Midbrain (tissue), 1 donor: ENCODE measurements at places on chromosomes 5 and 9.

GRCh38 chr9:127520941-127521918 lies 69.9 kb downstream of the LRSAM1 start:
- no peak for DNase-seq

- DNase-seq = no peak
Observed at GRCh38 chr9:120438836-120439546, 141.0 kb downstream of the CDK5RAP2 start.

- DNase-seq = no peak
Observed at GRCh38 chr5:77444356-77444755, 47.8 kb downstream of the WDR41 start.

DNA sequence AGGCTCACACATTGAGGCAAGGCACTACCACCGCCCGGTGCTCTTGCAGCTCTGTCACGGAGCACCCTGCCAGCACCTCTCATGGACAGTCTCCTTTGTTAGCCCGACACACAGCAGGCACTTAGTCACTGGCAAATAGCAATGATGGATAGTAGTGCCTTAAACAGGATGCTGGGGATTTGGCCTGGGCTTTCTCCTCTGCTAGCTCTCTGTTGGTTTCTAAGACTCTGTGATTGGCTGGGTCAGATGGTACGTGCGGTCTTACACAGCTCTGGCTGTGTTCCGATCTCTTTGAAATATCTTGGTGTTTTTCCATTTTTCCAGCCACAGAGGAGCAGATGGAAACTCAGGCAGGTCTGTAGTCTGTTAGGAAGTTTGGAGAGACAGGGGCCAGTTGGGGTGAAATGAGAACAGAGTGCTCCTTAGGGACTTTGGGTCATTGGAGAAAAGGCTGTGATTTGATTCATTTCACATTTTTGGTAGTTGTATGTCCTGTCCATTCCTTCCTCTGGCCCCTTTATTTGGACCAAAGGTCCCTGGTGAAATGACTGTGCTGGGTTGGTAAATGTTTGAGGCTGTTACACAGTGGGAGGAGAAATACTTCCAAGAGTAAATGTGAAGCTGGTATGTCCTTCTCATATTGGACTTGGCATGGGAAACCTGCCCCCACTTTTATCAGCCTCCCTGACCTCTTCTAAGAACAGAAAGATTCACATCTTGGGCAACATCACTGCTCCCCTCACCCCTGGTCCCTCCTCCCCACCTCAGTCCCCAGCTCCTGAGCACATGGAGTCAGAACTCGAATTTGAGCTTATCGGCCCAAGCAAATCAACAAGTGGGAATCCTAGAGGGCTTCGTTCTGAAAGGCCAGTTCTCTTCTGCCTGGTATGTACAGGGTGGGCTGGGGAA lies 3.4 kb downstream of the SMIM3 start:
- no peak for DNase-seq

DNA sequence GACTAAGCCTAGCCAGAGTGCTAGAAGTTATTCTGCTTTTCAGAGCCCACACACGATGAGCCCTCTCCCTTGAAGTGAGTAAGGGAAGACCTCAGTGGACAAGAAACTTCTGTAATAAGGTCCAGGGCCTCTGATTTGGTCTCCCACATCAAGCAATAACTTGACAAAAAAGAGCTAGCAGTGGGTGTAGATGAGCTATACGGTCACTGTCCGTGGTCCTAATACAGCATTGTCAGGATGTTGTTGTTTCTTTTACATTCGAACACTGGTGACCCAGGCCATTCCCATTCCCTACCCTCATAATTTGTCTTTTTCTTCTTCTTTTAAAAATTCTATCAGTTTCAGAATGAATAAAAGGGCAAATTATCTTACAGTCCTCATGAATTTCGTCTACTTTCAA lies 5.2 kb downstream of the PCSK1 start:
- DNase-seq = no peak

- DNase-seq = no peak
Observed at GRCh38 chr5:176944268-176944667, 45.1 kb upstream of the HK3 start.

- no peak for DNase-seq
Observed at GRCh38 chr9:129598089-129598596, 22.8 kb downstream of the C9orf50 start.

- no peak for DNase-seq
Observed at GRCh38 chr9:87099407-87099806, 152.1 kb upstream of the GAS1 start.

DNA sequence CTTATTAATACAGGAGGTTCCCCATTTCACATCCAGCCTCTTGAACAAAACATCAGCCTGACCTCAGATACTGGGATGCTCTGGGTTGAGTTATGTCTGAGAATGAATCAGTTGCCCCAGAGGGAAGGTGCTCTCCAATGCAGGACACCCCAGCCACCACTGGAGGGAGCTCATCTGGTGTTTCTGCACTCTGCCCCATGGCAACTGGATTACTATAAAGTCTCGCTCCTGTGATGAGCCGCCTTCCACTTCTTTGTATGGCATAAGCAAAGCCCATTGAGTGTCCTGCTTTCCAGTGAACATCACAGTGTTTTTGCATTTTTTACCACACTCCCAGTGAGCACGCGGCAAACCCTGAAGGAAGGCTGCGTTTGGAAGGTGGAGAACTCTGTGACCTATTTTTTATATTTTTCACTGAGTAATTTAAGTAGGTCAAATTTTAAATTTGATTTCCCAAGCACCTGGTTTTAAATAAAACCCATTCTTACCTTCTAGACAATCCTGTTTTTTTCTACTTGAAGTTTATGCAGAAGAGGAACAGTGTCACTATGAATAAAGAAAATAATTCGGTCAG lies 176.9 kb upstream of the WWC1 start:
- no peak for DNase-seq

DNA sequence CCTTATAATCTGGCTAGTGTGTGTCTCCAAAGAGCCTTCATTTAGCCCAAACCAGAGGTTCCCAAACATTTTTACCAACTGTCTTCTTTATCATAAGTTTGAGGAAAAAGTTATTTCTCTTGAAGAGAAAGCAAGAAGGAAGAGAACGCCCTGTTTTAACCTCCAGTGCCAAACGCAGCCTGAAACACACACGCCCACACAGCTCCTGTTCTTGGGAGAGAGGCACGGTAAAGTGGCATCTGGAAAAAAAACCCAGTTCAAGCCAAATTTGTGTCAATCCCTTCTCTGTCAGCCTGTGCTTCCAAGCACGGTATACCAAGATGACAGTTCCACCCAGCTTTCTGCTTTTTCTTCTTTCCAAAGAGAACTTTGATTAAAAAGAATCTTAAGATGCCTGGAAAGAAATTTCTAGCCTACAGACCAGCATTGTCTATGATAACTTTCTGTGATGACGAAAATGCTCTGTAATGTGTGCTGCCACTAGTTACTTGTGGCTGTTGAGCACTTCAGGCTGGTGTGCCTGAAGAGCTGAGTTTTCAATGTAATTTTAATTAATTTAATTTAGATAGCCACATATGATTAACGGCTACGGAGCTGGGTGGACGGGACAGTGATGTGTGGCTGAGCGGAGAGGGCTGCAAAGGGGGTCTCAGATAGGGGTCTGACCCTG lies 62.3 kb downstream of the ACER2 start:
- DNase-seq = peak; percentile 53

GRCh38 chr5:80884086-80884813 lies 75.9 kb upstream of the RASGRF2 start:
- no peak for DNase-seq

GRCh38 chr9:76629205-76629990 lies 134.8 kb upstream of the PCA3 start:
- no peak for DNase-seq

DNA sequence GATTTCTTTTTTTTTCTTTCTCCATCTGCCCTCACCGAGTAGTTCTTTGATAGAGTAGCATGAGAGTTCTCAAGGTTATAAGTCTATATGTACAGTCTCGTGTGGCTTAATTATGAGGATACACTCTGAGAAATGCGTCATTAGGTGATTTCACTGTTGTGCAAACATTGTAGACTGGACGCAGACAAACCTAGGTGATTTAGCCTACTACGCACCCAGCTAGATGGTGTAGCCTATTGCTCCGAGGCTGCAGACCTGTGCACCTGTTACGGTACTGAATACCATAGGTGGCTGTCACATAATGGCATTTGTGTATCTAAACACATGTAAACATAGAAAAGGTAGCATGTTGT lies 26.9 kb upstream of the CORO2A start:
- DNase-seq = no peak

- peak; percentile 74 for DNase-seq
Observed at GRCh38 chr9:89000973-89001916, 10.0 kb downstream of the S1PR3 start.

GRCh38 chr5:141326088-141326854 lies 4.0 kb upstream of the PCDHGA1 start:
- peak; percentile 64 for DNase-seq

- DNase-seq = no peak
Observed at GRCh38 chr5:135097390-135097789, 63.4 kb upstream of the PITX1 start.

- no peak for DNase-seq
Observed at GRCh38 chr5:54670281-54670680, 152.7 kb downstream of the SNX18 start.

DNA sequence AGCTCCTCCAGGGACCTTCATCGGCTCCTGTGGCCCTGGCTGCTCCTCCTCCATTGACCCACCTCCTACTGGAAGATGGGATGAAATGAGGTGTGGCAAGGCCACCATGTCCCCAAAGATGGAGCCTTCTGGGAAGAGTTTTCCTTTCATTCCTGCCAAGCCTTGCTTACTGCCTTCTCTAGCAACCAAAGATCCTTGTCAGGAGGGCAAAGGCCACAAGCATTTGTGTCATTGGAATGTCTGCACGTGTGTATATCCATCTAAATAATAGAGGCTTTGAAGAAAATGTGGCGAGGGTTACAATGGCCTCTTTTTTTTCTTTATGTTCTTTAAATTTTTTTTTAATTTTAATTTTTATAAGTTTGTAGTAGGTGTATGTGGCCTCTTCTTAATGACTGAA lies 313.6 kb downstream of the ARHGEF28 start:
- no peak for DNase-seq

DNA sequence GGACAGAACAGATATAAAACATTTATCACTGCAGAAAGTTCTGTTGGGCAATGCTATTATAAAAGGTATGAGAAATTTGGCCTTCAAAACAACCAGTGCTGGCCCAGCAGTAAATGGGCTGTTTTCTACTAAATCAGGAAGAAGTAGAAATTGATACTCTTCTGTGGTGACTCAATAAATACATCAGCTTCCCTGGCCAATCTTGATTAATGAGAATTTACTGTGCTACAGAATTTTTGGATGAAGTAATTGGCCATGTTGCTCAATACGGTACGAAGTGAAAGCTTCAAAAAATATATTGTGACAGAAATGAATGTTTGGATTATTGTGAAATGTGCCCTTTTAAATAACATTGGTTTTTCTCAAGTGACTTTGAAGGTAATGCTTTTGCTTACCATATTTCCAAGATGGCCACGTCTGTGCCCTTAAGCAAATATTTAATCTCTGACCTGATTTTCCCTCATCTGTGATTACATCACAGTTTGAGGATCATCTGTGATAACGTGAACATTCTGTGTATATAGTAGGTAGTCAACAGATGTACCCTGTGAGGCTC lies 4.2 kb downstream of the DNAJA1 start:
- no peak for DNase-seq

GRCh38 chr5:126613941-126614592 lies 13.3 kb downstream of the PHAX start:
- DNase-seq = no peak

- no peak for DNase-seq
Observed at GRCh38 chr5:84374568-84374967, 10.1 kb downstream of the EDIL3 start.

DNA sequence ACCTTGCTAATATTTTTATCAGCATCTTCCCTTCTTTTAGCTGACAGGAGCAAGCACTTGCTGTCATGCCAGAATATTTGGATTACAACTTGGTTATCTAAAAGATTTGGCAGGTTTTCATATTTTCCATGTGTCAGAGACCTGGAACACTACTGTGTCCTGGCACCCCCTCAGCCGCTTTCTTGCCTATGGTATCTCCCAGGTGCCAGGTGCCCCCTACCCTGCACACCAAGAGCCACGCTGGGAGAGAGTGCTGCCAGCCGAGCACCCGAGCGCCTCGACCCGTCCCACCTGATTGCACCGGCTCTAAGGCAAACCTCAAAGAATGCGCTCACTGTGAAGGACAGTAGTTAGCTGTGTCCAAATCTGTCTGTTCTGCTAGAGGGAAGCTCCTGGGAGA lies 84.8 kb downstream of the GTF3C4 start:
- DNase-seq = no peak

DNA sequence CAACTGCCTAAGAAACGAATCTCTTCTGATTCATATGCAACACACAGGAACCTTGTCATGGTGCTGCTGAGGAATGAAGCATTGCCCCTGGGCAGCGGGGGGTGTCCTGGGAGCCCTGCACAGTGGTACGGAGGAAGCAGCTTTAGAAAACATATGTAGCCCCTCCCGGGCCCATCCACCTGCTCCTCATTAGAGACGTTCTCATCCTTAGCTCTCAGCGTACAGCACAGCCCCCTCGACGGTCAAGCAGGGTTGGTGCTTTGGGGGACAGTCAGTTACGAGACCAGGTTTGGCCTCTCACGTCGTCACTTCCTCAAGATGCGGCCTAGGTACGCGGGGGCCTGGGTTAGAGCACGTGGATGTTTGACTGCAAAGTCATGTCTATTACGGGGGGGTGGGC lies 28.4 kb upstream of the LAMC3 start:
- DNase-seq = no peak

GRCh38 chr5:154826-155225 lies 36.5 kb upstream of the LRRC14B start:
- no peak for DNase-seq

DNA sequence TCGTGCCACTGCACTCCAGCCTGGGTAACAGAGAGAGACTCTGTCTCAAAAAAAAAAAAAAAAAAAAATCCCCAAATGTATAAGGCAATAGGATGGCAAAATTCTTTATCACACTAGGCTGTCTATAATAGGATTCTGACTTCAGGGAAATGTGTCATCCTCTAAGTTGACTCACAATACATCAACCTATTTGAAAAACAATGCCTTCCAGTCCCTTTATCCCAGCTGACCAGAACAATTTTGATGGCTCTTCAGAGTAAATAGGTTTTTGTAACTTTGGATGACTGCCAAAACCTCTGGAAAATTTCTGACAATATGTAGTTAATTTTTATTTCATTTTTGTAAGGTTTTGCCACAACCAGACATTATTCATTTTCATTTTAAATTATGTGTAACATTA lies 184.1 kb downstream of the CCDC192 start:
- DNase-seq = no peak

GRCh38 chr9:30661925-30662324 lies 1722.5 kb upstream of the ACO1 start:
- DNase-seq = no peak

GRCh38 chr5:172131690-172132089 lies 56.3 kb downstream of the STK10 start:
- DNase-seq = no peak

GRCh38 chr5:133260715-133261114 lies 208.9 kb downstream of the HSPA4 start:
- no peak for DNase-seq

- no peak for DNase-seq
Observed at GRCh38 chr5:135671052-135671705, 92.4 kb upstream of the CXCL14 start.

GRCh38 chr5:115816226-115817081 lies at the start of gene CDO1:
Gene CDO1 (minus strand): TSS chr5:115816659. CDS start chr5:115816397, 262 bp downstream.
- peak; percentile 85 for DNase-seq

GRCh38 chr9:109799141-109799540 lies 19.1 kb downstream of the PALM2AKAP2 start:
- DNase-seq = no peak
